ENCODE measurements at places on chromosomes 2 and 18.

- DNase-seq: peak; percentile 86
Measured at GRCh38 chr2:12167525-12168317, 421.3 kb downstream of the LPIN1 start.

DNA sequence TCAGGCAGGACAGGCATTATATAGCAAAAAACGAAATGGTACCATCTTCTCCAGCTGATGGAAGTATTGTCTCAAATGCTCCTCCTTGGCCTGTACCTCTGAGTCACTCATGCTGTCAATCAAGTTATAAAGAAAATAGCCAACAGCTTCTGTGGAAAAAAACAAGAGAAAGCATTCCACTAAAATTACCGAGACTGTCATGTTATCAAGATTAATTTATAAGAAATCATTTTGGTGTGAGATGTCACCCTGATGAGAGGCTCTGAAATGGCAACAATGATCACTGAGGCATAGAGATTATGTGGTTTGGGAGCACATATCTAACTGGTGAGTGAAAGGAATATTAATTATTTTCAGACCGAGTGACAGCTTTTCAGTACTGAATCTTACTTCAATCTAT lies 47.4 kb downstream of the LRPPRC start:
- DNase-seq: peak; percentile 25

GRCh38 chr2:98832172-98832571 lies 101.2 kb upstream of the MGAT4A start:
- DNase-seq: no peak

DNA sequence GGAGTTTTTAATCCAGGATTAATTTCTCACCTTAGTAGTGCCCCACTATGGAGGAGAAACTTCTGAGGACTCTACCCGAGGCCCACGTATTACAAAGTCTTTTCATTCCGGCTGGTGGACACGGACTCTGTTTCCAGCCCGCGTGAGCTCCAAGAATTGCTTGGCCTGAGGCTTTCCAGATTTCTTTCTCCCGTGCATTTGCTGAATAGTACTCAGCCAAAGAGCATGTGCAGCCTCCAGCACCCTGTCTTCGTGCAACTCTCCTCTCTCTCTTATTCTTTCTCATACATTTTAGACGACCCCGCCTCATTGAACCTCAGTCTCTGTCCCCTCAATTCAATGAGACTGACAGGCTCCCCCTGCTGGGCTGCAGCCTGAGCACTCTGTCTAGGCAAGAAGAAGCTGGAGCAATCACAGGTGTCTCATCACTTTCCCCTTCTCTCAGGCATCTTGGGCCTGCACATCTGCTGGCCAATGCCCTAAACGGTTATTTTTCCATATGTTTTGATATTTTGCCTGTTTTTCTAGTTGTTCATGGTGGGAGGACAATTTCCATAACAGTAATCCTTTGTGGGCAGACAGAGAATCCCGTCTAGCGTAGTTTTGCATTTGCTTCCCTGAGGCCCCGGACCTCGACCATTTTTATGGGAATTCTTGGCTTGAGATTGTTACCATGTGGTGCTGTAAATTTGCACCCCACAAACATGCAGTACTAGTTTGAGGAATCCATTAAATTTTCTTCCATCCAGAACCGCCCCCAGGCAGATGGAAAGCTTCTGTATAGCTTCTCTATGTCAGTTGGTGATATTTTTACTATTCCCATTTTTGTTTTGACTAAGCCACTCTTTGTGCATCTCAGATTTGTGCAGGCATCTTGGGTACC lies 50.1 kb upstream of the LPIN2 start:
- DNase-seq: peak; percentile 78

GRCh38 chr2:20363578-20363977 lies 12.9 kb upstream of the PUM2 start:
- DNase-seq: no peak

GRCh38 chr2:157853820-157854219 lies 22.3 kb downstream of the ACVR1 start:
- no peak for DNase-seq

GRCh38 chr2:100040906-100041305 lies 101.5 kb downstream of the AFF3 start:
- no peak for DNase-seq

Data from eye (tissue), 1 donor.